ENCODE measurements at places on chromosomes 2 and 18.

GRCh38 chr2:6072276-6072675, 380.1 kb downstream of the SOX11 start:
- no peak for DNase-seq

DNA sequence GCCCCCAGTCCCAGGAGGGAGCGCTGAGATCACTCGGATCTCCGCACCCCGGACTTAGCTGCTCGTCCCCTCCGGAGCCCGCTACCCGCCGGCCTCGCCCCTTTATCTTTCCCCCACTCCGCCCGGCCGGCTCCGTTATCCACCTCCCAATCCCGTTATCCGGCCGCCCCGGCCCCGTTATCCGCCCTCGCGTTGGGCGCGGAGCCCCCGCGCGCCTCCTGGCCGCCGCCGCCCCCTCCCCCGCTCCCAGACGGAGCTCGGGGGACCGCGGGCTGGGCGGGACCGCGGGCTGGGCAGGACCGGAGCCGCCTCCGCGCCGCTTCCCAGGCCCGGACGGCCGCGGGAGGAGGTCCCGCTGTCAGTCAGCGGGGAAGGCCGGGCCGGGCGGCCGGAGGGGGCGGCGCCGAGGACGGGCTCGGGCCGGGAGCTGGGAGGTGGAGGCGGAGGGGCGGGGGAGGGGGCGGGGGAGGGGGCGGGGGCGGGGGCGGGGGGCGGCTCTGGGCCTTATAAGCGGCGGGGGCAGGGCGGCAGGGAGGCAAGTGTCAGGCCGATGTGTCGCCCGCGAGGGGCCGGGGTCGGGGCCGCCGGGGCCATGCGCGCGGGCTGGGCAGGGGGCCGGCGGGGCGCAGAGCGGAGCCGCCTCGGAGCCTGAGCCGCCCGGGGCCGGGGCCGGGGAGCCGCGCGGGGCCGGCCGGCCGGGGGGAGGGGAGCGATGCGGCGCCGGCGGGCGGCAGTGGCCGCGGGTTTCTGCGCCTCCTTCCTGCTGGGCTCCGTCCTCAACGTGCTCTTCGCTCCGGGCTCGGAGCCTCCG, at the start of gene PKDCC:
PKDCC (plus strand) TSS at position 534 of the 811 bp plus-strand sequence; CDS start at position 713, 179 bp downstream.
- no peak for DNase-seq

DNA sequence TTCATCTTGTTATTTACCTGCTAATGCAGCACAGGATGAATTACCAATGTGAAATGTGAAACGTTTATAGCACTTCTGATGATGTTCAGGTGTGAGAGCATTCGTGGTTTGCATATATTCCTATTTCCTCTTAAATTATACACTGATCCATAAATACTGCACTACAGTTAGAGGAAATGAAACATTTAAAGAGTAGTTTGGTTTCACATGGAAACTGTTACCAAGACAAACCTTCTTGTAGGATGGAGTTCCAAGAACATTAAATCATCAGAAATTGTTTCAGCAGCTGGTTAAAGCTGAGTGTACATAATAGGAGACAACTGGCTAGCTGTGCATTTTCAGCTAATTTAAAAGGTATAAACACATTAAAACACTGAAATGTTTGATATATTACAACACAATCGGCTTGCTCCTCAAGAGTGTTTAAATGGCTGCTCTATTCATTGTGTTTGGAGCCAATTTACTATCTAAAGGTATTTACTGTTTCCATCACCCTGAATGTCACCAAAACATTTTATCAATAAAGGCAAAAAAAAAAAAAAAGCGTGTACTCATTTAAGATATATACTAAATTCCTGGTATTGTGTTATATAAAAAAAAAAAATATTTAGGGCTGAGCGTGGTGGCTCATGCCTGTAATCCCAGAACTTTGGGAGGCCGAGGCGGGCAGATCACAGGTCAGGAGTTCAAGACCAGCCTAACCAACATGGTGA, 100.6 kb downstream of the DYM start:
- no peak for DNase-seq

DNA sequence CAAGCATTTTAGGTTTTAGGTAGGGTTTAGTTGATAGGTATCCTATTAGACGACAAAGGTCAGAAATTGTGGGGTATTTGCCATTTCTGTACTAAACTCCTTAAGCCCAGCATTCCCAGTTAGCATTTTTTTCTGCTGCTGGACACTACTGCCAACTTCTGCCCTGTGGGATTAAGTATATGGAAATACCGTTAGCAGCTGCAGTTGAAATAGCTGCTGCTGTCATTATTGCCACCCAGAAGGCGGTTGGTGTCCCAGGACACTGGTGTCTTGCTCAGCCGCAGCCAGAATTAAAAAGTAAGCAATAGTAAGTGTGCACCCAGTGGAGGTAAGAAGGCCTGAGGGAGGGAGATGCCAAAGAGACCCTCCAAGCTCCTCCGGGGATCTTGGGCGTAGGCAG, 1.9 kb upstream of the UXS1 start:
- no peak for DNase-seq

DNA sequence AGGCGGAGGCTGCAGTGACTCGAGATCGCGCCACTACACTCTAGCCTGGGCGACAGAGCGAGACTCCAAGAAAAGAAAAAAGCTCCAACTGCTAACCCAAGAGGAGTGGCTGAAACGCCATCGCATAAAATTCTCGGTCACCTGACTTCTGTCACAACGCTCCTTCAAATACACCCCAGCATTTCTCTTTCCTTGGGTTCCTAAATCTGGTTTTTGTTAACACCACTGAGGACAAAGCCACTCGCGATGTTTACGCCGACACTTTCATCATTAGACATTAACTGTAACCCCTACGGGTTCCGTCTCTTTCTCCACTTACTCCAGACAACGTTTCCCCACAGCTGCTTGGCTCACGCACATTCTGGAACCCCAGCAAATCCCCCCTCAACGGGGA, 679 bp downstream of the CLK1 start:
- DNase-seq, result no peak

DNA sequence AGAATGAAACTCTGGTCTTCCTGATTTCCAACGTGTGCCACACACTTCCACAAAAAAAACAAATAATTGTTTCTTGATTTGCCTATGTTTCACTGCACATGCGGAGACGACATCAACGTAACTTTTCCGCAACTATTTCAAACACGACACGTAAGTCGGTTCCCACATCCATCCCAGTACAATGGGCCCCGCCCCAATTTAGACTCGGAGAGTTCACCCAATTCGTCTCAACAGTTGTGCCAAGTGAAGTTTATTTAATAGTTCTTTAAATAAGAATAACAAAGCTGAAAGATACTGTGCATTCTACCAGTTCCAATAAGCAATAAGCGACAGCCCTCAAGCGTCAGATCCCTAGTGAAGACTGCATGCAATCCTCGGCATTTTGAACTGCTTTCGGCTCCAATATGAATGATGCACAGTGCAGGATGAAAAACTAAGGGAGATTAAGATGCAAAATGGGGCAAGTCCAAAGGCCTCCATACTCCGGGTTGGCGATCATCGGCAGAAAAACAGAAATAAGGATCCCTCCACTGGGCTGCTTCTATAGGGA, 664 bp downstream of the CCT4 start:
- no peak for DNase-seq
